KBM-7 (cell line): ENCODE measurements at places on chromosomes 16 and 17.

DNA sequence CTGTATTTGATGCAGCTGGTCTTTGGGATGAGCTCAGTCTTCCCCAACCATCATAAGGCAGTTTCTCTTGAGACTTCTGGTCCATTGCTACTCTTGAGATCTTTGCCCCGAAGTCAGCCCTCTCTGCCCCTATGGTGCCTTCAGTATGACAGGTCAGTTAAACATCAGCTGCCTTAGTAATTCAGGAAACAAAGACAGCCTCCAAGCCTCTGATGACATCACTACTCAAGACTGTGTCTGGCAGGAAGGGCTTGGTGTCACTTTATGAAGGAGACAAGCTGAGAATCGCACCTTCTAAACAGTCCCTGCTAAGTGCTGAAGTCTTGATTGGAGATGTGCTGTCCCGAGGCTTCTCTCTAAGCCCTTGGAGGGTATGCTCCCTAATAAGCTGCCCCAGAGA is 104.9 kb upstream of the TBX2 start:
- DNase-seq = no peak

GRCh38 chr16:53098526-53099317 is 43.9 kb downstream of the CHD9 start:
- peak; percentile 91 for DNase-seq

- no peak for DNase-seq
Observed at GRCh38 chr17:69913216-69913615, 161.8 kb upstream of the KCNJ16 start.

DNA sequence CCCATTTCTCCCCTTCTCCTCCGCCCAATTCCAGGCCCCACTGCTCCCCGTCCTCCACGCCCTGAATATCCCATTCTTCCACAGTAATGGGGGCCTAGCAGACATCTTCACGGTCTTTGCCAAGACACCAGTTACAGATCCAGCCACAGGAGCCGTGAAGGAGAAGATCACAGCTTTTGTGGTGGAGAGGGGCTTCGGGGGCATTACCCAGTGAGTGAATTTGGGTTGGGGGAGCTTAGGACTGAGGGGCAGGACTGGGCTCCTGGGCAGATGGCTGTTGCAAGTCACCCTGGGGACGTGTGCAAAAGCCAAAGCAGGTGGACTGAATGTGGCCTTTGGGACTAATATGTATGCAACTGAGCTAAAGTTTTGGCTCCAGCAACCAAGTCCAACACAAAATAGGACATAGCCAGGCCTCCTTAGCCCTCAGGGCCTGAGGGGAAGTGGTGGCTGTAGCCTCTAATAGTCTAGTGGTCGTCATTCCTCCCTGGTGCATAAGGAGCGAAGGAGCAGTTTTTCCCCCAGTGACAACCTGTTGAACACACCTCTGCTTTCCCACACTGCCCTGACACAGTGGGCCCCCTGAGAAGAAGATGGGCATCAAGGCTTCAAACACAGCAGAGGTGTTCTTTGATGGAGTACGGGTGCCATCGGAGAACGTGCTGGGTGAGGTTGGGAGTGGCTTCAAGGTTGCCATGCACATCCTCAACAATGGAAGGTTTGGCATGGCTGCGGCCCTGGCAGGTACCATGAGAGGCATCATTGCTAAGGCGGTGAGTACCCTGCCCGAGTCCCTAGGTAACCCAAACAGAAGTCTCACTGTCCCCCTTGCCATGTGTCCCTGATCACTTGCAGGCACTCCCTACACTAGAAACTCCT is 2.6 kb downstream of the ACADVL start:
- DNase-seq = no peak

- DNase-seq = no peak
Observed at GRCh38 chr16:68183046-68183445, 52.9 kb downstream of the ESRP2 start.

- DNase-seq = no peak
Observed at GRCh38 chr17:3857261-3858105, 11.4 kb upstream of the NCBP3 start.

GRCh38 chr16:21023509-21024202 is 123.1 kb downstream of the LYRM1 start:
- peak; percentile 57 for DNase-seq
